A549 treated with Mapracorat at 1 μM for 4 hours (cell line): ENCODE measurements at places on chromosomes 2 and 18. TPM values are rescaled to one million over a fixed set of nuclear protein-coding genes. Genes with fewer than 3 reads are reported as not detected.

ITGA4 gene
- 1.2 to 2.5 TPM (median 1.8 TPM) in 5 replicates for total RNA-seq

PAX3 gene
- total RNA-seq = not detected in 5 replicates

CROCC2 gene
- total RNA-seq = not detected in 5 replicates

SPHKAP gene
- total RNA-seq = not detected in 5 replicates

UGT1A6 gene
- 0.39 to 1.5 TPM (median 1.2 TPM) in 5 replicates for total RNA-seq

TMEM247 gene
- not detected in 5 replicates for total RNA-seq

TGFA gene
- total RNA-seq = 4.7 to 5.5 TPM (median 4.9 TPM) in 5 replicates

M1AP gene
- not detected in 5 replicates for total RNA-seq

AMER3 gene
- not detected in 5 replicates for total RNA-seq

POTEI gene
- total RNA-seq = not detected in 5 replicates

KLHL14 gene
- not detected in 5 replicates for total RNA-seq

APCDD1 gene
- not detected in 5 replicates for total RNA-seq

RUFY4 gene
- total RNA-seq = not detected in 5 replicates

DOK6 gene
- not detected in 5 replicates for total RNA-seq

SLC14A1 gene
- 0.36 TPM in 1 of 5 replicates, not detected in the others for total RNA-seq

PROKR1 gene
- not detected in 5 replicates for total RNA-seq

PPP1R1C gene
- total RNA-seq = 1.1 to 2.6 TPM (median 1.2 TPM) in 5 replicates

TDRD15 gene
- not detected in 5 replicates for total RNA-seq

HOXD4 gene
- 0.27 to 0.67 TPM (median 0.50 TPM) in 5 replicates for total RNA-seq

FOXD4L1 gene
- 0.16 to 0.63 TPM (median 0.31 TPM) in 5 replicates for total RNA-seq

EVA1A gene
- 7.8 to 14.0 TPM (median 9.1 TPM) in 5 replicates for total RNA-seq

SERPINB12 gene
- not detected in 5 replicates for total RNA-seq

HNRNPA3 gene
- total RNA-seq = 352 to 394 TPM (median 363 TPM) in 5 replicates

ALPP gene
- 5.1 to 7.2 TPM (median 6.8 TPM) in 5 replicates for total RNA-seq

CIDEA gene
- total RNA-seq = not detected in 5 replicates

CLEC4F gene
- total RNA-seq = not detected in 5 replicates

LINC00305 gene
- total RNA-seq = not detected in 5 replicates

UBR3 gene
- total RNA-seq = 8.0 to 9.6 TPM (median 9.1 TPM) in 5 replicates

GREB1 gene
- total RNA-seq = 2.6 to 4.0 TPM (median 3.2 TPM) in 5 replicates

ACKR3 gene
- total RNA-seq = 12.5 to 17.9 TPM (median 14.4 TPM) in 5 replicates

IL36B gene
- total RNA-seq = 0.15 to 0.34 TPM (median 0.17 TPM) in 3 of 5 replicates, not detected in the others

NETO1 gene
- not detected in 5 replicates for total RNA-seq

CREG2 gene
- 6.8 to 13.4 TPM (median 11.9 TPM) in 5 replicates for total RNA-seq

TTC27 gene
- total RNA-seq = 22.7 to 26.1 TPM (median 23.6 TPM) in 5 replicates

INO80C gene
- total RNA-seq = 23.7 to 26.3 TPM (median 25.2 TPM) in 5 replicates

RAMP1 gene
- total RNA-seq = not detected in 5 replicates

MC5R gene
- total RNA-seq = not detected in 5 replicates

IFT172 gene
- total RNA-seq = 6.6 to 9.6 TPM (median 7.2 TPM) in 5 replicates

CDH2 gene
- 33.8 to 49.4 TPM (median 45.3 TPM) in 5 replicates for total RNA-seq

SLC38A11 gene
- not detected in 5 replicates for total RNA-seq

HOXD1 gene
- 0.06 to 0.19 TPM (median 0.17 TPM) in 5 replicates for total RNA-seq

TFCP2L1 gene
- total RNA-seq = 14.5 to 18.6 TPM (median 17.4 TPM) in 5 replicates

NCL gene
- total RNA-seq = 779 to 864 TPM (median 785 TPM) in 5 replicates
